ENCODE measurements at places on chromosomes 5 and 9. TPM values are rescaled to one million over a fixed set of nuclear protein-coding genes. Genes with fewer than 3 reads are reported as not detected.

The CTXN3 gene
- not detected for total RNA-seq

The OTULINL gene
- 26.9 TPM for total RNA-seq

The CCDC192 gene
- not detected for total RNA-seq

The PCDHA10 gene
- not detected for total RNA-seq

The GARIN3 gene
- total RNA-seq: not detected

The LHX3 gene
- total RNA-seq: not detected

The WDR38 gene
- total RNA-seq: not detected

GRCh38 chr9:130981756-130982137, 27.2 kb upstream of the LAMC3 start:
- no peak for DNase-seq

GRCh38 chr9:117707561-117707960, 3.4 kb downstream of the TLR4 start:
- DNase-seq: no peak

- no peak for DNase-seq
These were observed 92.3 kb downstream of the FANCC start for GRCh38 chr9:95225076-95225725.

GRCh38 chr5:178522361-178522760, 67.8 kb downstream of the COL23A1 start:
- no peak for DNase-seq

- no peak for DNase-seq
These were observed 75.2 kb upstream of the SSBP2 start for GRCh38 chr5:81826128-81826527.

GRCh38 chr5:158127536-158127935, 268.6 kb upstream of the CLINT1 start:
- no peak for DNase-seq

DNA sequence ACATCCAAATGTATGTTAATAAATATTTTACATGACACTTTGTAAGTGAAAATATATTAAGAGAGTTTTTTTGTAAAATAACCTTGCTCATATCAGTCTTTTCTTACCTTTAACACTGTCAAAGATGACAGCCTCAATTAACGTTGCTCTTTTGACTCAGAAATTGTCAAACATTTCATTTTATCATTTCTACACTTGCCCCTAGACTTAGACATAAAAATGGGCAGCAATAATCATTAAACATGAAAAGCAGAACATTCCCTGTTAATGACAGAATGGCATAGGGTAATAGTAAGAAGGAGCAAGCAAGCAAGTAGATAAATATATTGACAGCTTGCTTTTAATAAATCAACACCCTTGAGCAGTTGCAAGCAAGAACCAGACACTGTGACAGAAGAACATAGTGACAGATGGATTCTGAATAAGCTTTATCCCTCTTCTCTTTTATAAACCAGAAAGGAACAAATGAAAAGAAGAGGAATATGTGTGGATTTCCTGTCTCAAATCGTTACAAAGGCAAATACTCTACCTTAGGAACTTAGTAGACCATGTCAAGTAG, 796.0 kb upstream of the CHD1 start:
- no peak for DNase-seq

DNA sequence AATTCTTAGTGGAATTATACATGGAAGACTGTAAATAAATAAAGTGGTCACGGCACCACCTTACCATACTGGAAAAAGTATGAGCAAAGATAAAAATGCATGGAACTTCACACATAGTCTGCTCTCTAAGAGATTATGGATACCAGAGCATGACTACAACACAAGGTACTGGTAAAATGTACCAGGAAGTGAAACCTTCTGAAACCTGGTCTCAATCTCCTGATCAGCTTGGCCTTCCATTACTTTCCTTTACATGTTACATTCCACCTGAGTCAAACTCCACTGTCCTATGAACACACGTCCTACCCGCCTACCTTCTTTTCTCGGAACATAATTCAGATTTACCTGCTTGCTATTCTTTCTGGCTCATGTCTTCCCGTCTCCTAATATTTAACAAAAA, 15.9 kb downstream of the PTAR1 start:
- no peak for DNase-seq
